ENCODE measurements at places on chromosomes 12 and 14. TPM values are rescaled to one million over a fixed set of nuclear protein-coding genes. Genes with fewer than 3 reads are reported as not detected.

- DNase-seq: no peak
Measured at GRCh38 chr12:28050606-28051005, 78.1 kb upstream of the PTHLH start.

- no peak for DNase-seq
Measured at GRCh38 chr12:65938807-65939206, 114.5 kb downstream of the HMGA2 start.

GRCh38 chr12:120085920-120086645, 30.5 kb downstream of the RAB35 start:
- no peak for DNase-seq

DNA sequence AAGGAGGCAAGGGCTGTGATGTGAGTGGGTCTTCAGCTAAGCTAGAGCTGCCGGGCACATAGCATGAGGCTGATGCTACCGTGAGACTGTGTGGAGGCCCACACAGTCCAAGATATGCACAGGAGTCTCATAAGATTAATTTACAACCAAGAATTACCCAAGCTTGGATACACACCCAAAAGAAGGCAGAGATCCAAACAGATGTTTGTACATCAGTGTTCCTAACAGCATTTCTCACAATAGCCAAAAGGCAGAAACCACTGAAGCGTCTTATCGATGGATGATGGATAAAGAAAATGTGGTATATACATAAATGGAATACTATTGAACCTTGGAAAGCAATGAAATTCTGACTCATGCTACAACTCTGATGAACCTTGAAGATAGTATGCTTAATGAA, 40.8 kb upstream of the RIC8B start:
- DNase-seq: no peak

DNA sequence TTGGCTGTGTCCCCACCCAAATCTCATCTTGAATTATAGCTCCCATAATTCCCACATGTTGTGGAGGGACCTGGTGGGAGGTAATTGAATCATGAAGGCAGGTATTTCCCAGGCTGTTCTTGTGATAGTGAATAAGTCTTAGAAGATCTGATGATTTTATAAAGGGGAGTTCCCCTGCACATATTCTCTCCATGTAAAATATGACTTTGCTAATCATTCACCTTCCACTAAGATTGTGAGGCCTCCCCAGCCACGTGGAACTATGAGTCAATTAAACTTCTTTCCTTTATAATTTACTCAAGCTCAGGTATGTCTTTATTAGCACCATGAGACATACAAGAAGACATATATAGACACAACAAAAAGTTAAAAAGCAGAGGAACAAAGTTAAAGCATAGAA, 120.0 kb downstream of the CPNE8 start:
- DNase-seq: no peak

- DNase-seq: no peak
Measured at GRCh38 chr12:124233846-124234640, 60.9 kb upstream of the RFLNA start.

Gene PTPRB
- 0.05 TPM for total RNA-seq

Measured in activated T-cell treated with anti-CD3 and anti-CD28 coated beads, Interleukin-2, amount 50 U/mL, for 4 hours (primary cell).